ENCODE measurements at places on chromosomes 11 and 22.

DNA sequence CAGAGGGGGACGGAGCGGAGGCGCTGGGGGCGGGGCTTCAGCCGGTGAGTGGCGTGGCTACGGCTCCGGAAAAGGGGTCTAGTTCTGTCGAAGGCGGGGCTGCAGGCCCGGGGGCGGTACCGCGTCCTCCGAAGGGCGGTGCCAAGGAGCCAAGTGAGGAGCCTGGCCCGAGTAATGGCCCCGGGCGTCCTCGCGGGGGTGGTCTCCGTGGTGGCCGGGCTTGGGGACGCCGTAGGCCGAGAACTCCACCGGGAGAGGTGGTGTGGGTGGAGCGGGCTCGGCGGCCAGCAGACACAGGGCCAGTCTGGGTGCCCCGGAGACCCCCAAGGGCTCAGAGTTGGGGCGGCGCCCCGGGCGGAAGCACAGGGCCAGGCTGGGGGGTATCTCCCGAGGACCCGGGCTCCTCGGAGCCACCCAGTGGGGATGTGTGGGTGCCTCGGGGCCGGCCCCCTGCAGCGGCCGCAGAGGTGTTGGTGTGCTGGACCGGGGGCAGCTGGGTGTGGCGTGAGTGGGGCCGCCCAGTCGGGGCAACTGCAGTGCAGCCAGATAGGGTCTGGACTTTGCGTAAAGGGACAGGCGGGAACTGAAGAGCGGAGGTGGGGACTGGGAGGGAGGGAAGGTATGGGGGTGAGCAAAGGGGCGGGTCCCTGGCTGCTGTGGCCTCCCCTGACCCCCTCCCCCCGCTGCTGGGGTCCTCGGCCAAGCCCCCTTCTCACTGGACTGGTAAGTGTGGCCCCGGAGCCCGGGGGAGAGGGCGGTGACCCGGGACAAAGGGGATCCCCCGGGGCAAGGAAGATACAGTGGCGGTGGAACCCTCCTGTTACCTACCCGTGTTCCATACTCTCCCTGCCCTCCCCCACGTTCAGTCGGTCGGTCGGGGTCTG lies 838 bp downstream of the FKBP2 start:
- no peak for DNase-seq

GRCh38 chr22:23053051-23053707 lies 17.1 kb upstream of the GNAZ start:
- DNase-seq: no peak

DNA sequence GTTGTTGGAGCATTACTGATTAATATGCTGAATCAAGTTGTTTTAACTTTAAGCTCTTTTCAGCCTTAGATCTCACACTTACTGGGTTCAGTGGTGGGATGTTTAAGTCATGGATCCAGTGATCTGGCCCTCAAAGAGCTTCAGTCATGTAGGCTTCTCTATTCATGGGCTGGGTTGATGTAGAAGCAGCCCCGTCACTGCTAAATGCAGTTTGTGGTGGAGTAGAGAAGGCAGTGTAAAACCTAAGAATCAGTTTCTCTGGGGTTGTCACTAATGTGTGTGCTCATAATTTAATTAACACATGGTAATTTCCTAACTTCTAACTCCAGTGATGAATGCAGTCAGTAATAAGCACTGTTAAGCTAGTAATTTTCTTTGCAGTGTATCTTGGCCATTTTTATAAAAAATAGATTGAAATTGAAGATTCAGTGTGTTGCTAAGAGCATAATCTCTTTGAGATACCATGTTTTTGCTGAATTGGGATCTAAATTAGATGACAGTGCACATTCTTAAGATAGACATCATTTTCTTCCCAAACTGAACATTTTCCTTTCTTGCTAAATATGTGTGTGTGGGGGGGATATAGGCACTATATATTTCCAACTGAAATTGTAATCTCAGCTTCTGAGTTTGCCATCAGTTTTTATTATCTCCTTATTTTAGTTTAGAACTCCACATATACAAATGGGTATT lies 9.0 kb downstream of the SPCS2 start:
- DNase-seq: no peak

DNA sequence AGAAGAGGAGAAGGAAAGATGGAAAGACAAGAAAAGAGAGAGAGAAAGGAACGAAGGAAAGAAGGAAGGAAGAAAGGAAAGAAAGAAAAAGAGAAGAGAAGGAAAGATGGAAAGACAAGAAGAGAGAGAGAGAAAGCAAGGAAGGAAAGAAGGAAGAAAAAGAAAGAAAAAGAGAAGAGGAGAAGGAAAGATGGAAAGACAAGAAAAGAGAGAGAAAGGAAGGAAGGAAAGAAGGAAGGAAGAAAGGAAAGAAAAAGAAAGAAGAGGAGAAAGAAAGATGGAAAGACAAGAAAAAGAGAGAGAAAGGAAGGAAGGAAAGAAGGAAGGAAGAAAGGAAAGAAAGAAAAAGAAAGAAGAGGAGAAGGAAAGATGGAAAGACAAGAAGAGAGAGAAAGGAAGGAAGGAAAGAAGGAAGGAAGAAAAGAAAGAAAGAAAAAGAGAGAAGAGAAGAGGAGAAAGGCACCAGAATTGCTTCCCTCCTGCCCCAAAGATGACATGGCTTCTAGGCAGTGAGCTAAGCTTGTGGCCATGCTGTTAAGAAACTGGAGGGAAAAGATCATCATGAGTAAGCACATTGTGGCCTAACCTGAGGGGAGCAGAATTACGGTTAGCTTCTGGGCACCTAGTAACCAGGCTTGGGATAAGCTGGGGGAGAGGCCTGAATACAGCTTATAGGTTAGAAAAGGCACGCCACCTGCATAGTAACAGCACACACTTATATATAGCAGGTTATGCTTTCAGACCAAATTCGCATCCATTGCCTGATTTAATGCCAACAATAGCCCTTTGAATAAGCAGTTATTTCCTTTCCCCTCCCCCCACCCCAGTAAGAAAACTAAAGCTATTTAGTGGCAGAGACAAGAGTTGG lies 2.3 kb upstream of the ST3GAL4 start:
- DNase-seq: no peak

DNA sequence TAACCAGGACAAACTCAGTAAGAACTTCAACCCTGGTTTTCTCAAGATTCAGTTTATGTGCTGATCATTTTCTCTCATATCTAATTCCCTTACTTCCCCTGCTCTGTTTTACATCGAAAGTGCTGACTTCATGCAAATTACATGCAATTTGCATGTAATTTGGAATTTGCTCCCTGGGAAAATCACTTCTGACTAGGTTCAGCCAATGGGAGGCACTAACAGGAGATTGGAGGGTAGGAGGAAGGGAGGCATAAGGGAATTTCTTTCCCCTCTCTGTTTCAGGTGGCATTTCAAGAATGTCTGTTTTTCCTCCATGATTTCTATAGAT lies 363.3 kb upstream of the CCDC90B start:
- no peak for DNase-seq

DNA sequence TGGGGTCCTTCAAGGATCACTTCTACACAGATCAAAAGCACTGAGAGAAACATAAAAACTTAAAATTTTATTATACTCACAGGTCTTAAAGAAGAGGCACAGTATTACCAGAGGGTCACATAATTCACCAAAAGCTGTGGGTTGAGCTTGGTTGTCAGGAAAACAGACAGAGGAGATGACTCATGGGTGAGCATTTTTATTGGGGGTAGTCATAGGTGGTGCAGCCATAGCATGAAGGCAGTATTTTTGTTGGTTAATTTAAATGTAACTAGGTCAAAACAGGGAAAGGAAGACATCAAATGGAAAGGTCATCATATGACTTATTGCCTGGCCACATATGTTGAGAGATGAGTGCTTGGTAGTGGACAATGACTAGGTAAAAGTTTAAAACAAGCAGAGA lies 24.2 kb downstream of the OR5B17 start:
- no peak for DNase-seq

GRCh38 chr11:60511393-60511792 lies 3.8 kb upstream of the MS4A13 start:
- DNase-seq: no peak

DNA sequence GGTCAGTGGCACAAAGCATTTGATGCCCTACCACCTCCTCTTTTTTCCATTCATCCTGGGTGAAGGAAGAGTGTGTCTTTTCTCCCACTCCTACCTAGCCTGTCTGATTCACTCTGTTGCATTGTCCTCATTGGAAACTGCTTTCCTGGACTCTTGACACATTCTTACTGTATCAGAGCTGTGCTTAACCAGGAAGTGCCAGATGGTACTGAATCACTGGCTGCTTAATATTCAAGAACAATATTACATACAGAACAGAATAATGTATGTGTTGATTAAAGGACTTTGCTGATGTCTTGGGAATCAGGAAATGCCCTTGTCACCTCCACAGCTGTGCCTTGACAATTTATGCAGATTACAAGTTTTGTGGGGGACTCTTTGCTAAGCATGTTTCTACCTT lies 44.4 kb downstream of the SVIP start:
- no peak for DNase-seq

GRCh38 chr11:13283636-13284035 lies 6.0 kb downstream of the BMAL1 start:
- no peak for DNase-seq

GRCh38 chr22:35344956-35345690 lies 35.8 kb upstream of the HMOX1 start:
- DNase-seq: no peak

GRCh38 chr11:12797996-12798395 lies 123.8 kb downstream of the TEAD1 start:
- DNase-seq: no peak

DNA sequence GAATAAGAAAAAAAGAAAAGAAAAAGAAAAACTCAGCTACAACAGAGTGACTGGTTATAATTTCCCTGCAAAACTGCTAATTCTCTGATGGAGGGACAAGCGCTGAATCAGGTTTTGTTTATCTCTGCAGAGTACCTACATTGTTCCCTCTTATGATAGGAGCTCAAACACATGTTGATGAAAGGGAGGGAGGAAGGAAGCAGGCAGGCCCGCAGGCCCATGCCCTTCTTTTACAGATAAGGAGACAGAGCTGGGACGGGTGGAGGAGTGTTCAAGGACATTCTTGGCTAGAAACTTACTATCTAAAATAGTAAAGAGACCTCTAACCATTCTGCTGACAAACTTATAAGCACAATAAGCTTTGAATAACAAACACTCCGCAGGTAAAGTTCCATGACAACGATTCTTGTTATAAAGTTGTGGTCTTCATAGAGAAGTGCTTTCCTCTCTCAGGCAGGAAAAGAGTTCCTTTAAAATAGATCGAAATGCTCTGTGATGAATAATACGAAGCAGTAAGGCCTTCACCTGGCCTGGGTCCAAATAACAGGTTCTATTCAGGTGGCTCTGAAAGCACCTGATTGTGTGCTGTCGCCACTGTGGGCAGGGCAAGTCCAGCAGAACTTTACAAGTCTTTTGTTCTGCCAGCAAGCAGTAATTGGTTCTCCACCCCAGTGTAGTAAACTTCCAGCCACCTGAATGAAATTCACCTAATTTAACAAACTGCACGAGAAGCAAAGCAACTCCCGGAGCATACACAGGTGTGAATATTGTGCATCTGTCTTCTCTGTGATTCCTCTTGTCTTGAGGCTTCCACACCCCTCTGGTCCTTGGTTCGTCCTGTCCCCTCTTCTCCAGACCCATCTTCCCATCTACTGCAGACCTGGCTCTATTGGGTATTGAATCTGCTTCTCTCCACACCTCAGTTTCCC lies 15.3 kb upstream of the MICAL2 start:
- DNase-seq: no peak

GRCh38 chr22:35274154-35274871 lies 17.0 kb downstream of the HMGXB4 start:
- no peak for DNase-seq

DNA sequence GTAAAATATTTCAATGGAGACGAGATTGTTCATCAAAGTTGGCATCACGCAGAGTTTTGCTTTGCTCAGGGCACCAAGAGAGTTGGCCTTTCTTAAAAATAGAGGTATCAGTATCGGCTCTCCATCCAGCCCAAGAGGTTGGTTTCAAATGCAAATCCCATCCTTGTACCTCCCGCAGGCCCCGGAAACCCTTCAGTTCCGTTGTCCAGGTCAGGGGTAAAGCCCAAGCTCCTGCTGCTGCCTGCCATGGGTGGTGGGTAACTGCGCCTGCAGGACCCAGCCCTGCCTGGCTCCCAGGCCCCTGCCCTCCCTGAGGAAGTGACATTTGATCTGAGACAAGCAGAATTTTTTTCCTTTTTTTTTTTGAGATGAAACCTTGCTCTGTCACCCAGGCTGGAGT lies 49.3 kb upstream of the RTL6 start:
- no peak for DNase-seq

GRCh38 chr22:49704345-49705215 lies 123.1 kb downstream of the BRD1 start:
- no peak for DNase-seq

- no peak for DNase-seq
Observed at GRCh38 chr11:73334384-73335203, 26.5 kb downstream of the ARHGEF17 start.

DNA sequence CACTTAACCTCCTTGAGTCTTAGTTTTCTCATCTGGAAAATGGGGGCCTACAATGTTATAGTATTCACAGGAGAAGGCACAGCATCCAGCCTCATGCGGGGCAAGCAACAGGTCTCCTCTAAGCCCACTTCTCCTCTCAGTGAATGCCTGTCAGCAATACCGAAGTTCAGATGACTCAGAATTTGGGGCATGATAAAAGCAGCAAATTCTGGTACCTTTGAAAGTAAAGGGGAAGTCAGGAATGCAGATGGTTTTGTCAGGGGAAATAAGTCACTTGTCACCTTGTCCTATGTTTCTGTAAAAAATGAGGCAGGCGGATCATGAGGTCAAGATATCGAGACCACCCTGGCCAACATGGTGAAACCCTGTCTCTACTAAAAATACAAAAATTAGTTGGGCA lies 350.2 kb downstream of the LARGE1 start:
- no peak for DNase-seq

DNA sequence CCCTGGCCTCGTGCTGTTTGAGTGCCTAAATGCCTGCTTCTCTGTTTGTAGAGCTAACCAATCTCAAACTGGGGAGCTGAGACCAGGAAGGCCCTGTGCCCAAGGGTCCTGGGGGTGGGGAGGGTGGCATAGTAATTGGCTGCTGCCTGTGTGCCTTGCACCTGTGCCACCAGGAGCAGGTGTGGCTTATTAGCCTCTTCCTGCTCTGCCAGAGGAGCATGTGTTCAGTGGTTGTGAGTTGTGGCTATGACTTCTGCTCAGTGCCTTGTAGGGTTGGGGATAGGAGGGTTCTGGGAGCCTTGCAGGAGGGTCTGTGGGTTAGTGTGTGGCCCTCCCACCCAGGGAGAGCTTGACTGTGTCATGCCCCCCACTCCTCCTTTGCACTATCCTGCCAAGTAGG lies 109.2 kb downstream of the ZBTB16 start:
- no peak for DNase-seq
